CD4-positive, alpha-beta T cell treated with Interleukin-1 beta for 1 hour (primary cell): ENCODE measurements at places on chromosomes 2 and 18.

GRCh38 chr2:202628646-202629198 lies 6.0 kb upstream of the FAM117B start:
- no peak for DNase-seq

DNA sequence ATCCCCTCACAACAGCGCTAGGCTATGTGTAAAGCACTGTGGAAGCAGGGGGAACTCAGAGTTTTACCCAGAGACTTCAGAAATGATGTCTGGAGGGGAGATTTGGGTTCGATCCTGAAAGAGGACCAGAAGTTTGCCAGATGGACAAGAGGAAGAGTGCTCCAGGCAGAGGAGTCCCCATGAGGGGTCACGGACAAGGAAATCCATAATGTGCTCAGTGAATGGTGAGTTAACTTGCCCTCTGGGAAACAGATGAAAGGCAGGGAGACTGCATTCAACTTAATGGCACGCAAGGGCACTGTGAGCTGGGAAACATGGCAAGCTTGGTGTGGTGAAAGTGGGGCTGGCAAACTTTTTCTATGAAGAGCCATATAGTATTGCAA lies 6.0 kb upstream of the ASAP2 start:
- DNase-seq: no peak

DNA sequence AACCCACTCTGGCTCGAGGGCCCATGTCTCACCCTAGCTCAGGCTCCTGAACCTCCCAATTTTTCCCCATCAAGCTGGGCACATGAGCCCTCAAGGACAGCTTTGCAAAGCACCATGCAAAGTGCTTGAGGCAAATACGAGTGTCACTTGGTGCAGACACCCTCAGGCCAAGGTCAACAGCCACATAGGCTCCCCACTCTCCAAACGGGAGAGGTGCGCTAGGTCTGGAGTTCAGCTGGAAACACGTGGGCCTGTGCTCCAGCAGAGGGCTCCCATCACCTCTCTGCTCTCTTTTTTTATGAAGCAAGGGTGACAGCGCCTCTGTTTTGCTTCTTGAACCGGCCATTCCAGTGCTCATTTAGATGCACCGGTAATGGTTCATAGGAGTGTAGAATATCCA lies 11.9 kb upstream of the ARHGAP25 start:
- DNase-seq: no peak

DNA sequence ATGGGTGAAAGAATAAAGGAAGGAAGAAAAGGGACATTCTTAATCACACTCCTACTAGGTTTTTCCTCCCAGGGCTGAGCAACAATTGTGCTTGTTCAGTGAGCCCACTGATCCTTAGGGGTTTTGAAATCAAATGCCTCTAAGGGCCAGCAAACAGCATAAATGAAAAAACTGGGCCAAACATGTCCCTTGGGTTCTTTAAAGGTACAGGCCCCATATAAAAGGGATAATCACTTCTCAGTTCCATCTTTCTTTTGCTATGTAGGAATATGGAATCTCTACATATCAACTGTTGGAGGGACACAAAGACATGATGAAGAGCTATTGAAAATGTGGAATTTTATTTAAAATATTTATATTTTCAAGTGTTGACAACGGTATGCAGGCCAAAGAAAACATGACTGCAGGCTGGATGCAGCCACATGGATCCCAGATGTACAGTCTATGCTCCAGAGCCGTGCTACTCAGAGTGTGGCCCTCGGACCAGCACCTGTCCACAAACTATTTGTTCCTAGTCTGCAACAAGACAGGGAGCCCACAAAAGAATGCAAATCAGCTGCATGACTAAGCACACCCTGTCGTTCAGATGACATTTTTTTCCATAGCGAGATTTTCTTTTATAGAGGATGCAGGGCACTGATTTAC lies 110.0 kb downstream of the CDH20 start:
- no peak for DNase-seq

DNA sequence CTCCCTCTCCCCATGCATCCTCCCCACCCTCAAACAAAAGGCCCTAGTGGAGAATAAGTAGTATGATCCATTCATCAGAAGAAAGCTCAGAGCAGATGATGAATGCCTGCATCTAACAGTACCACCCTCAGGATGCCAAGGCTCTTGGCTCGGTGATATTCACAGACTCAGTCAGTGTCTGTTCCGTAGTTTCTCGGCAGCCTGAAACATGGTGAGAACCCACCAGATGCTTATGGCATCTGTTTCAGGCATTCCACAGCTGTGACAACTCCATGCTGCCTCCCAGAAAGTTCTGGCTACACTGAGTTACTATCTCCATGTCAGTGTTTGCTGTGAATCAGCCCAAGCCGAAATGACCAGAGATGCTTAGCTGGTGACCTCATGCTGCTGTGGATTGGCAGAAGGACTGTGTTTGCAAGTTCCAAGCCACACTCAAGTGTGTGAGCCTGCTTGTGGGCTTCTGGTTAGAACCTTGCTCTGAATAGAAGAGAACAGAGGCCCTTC lies 83.9 kb downstream of the WDSUB1 start:
- DNase-seq: no peak

GRCh38 chr2:23298551-23298950 lies 86.4 kb upstream of the KLHL29 start:
- no peak for DNase-seq

GRCh38 chr2:1476617-1477195 lies 63.4 kb downstream of the TPO start:
- no peak for DNase-seq

DNA sequence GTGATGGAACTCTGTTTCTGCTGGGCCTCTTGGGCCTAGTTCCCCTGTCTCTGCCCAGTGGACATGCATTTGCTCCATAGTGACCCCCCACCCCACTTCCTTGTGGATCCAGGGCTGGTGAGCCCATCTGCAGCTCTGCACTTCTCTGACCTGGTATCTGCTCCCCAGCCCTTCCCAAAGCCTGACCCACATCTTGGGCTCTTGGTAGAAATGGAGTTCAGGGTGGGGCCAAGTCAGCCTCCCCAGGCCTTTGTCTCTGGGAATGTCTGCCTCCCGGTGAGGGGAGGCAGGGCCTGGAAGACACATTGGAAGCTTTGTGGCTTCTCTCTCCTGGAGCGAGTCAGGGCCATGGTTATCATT lies 6.3 kb upstream of the TRAF3IP1 start:
- no peak for DNase-seq

DNA sequence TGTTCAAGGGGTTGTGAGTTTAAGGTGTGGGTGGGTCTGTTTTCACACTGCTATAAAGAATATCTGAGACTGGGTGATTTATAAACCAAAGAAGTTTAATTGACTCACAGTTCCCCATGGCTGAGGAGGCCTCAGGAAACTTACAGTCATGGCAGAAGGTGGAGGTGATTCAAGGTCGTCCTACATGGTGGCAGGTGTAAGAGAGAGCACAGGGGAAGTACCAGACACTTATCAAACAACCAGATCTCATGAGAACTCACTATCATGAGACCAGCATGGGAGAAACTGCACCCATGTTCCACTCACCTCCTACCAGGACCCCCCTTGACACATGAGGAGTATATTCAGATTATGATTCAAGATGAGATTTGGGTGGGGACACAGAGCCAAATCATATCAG lies 38.0 kb downstream of the RHBDD1 start:
- DNase-seq: no peak

GRCh38 chr2:72961853-72962468 lies 44.6 kb downstream of the EMX1 start:
- DNase-seq: no peak

GRCh38 chr2:85134255-85134895 lies 1.2 kb downstream of the TCF7L1 start:
- no peak for DNase-seq

- DNase-seq: no peak
Measured at GRCh38 chr2:162968306-162968705, 129.7 kb upstream of the KCNH7 start.

- DNase-seq: no peak
Measured at GRCh38 chr2:64627860-64628841, 25.6 kb downstream of the SERTAD2 start.
